Bronchial epithelial cell (primary cell): ENCODE measurements at places on chromosomes 5 and 9.
A peak's percentile ranks its signal among the peaks of the same experiment; 100 is the strongest.

DNA sequence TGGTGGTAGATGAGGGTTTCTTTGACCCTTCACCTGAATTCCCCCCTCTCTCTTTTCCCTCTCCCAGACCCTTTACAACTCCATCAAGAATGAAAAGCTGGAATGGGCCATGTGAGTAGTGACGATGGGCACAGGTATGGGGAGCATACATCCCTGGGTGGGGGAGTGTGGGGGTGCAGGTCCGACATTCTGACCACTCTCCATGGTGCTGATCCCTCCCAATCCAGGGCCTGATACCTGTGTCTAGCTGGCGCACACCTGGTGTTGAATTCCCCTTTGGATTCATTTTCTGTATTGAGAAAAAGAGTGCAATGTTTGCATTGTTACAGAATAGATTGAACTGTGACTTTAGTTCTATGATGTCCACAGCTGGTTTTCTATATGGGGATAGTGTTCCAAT is 40.0 kb downstream of the PSD2 start:
- DNase-seq = no peak

GRCh38 chr9:81693671-81694378 is 4.5 kb upstream of the TLE1 start:
- DNase-seq = no peak

DNA sequence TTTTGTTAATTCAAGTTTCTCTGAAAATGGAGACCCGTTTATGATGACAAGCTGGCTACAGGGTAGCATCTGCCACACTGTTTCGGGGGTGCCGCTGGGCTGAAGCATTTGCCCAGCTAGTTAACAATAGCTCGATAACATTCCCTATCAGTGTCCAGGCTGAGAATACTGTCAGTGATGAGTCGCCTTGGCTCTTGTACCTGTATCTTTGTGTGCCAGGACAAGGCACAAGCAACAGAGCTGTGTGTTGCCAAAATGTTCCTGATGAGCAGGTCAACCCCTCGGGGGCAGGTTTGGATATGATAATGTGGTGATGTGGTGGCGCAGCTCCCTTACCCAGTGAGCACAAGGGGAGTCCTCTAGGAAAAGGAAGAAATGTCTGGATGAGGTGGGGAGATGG is 7.0 kb downstream of the TGFBI start:
- no peak for DNase-seq

- no peak for DNase-seq
These were observed 14.6 kb downstream of the MRPS27 start for GRCh38 chr5:72305194-72306142.

DNA sequence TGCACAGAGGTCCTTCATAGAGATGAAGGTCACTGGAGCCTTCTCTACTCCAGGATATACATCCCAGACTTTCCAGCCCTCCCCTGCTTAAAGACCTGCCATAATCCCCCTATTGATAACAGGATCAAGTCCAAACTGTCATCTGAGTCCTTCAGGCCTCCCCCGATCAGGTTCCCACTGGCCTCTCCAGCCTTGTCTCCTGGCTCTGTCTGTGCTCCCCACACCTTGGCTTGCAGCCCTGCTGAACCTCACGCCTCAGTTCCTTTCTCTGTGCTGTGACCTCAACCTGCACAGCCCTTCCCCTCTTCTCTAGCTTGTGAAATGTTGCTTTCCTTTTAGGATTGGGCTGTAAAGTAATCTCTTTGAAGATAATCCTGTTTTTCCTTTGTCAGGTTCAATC is 2.5 kb upstream of the HRH2 start:
- no peak for DNase-seq

DNA sequence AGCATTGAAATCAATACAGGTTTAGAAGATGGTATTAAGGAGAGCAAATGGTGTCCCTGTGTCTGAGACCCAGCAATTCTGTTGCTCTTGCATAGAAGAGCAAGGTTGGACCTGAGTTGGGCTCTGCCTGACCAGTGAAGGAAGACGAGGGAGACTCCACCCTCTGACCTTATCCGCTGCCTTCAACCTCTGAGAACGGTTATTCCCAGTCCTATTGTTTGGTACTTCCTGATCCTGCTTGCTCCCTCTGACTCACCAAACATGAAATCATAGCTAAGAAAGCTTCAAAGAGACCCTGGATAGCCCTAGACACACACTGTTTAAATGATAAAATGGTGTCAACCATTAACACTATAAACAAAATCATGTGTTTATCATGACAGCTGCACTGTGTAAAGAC is 218.5 kb downstream of the PLK2 start:
- DNase-seq = peak; percentile 89

DNA sequence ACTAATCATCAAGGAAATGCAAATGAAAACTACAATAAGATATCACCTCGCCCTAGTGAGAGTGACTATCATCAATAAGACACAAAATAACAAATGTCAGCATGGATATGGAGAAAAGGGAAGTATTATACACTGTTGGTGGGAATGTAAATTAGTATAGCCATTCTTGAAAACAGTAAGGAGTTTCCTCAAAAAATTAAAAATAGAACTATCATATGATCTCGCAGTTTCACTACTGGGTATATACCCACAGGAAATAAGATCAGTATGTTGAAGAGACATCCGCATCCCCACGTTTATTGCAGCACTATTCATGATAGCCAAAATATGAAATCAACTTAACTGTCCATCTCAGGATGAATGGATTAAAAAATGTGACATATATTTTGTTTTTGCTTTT is 31.6 kb upstream of the STK32A start:
- DNase-seq = no peak
